NCI-H1930 (cell line): ENCODE measurements at places on chromosomes 4 and X.

DNA sequence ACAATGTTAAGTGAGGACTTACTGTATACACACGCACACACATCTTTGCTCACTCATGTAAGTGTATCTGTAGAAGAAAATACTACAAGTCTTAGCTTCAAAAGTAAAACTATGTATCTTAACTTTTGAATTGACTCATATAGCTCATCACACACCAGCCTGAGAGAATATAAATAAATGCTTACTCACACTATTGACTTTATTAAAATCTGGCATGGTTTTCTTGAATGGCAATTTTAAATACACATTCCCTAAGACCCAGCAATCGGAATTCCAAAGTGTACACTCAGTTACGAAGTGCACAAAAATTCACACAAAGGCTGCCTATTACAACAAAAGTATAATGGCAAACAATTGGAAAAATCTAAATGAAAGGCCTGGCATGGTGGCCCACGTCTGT is 2.0 kb downstream of the ERCC6L start:
- DNase-seq, result no peak

GRCh38 chrX:129777218-129778030 is 2.3 kb upstream of the SASH3 start:
- DNase-seq, result no peak

DNA sequence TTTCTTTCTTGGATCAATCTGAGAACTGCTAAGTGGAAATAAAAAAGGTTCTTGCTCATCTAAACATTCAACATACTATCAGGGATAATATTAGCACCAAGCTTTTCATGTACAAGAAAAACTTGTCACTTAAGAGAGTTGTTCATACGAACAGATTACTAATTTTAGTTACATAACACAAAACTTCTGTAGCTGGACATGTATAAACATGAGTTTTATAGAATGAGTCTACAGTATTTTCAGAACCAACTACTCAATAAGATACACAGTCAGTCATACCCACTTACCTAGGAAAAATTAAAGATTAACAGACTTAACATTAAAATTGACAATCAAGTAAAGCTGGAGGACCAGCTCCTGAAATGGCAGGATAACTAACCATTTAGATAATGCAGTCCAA is 540.1 kb upstream of the FAM241A start:
- DNase-seq, result no peak

- DNase-seq, result no peak
Observed at GRCh38 chr4:1989533-1990347, 19.0 kb downstream of the NELFA start.

GRCh38 chr4:139764182-139764581 is 98.6 kb downstream of the MGST2 start:
- DNase-seq, result no peak

DNA sequence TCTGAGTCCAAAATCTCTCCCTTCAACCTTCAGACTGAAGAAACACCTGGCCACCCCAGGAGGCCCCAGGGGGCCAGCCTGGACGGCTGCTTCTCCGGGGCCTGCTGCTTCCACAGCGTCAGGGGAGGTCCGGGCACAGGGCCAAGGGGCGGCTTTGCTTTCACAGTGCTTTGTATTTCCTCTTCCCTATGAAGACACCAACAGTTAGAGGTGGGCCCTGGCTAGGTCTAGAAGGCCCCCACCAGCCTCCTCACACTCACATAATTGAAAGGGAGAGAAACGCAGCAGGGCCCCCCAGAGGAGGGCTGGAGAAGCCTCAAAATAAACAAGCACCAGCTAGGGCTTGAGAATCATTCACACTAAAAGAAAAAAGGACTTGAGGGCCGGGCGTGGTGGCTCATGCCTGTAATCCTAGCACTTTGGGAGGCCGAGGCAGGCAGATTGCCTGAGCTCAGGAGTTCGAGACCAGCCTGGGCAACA is 17.8 kb downstream of the SCD5 start:
- no peak for DNase-seq
